ENCODE measurements at places on chromosomes 1 and 21. TPM values are rescaled to one million over a fixed set of nuclear protein-coding genes. Genes with fewer than 3 reads are reported as not detected.

TFF2 gene
- total RNA-seq, result not detected

DNA sequence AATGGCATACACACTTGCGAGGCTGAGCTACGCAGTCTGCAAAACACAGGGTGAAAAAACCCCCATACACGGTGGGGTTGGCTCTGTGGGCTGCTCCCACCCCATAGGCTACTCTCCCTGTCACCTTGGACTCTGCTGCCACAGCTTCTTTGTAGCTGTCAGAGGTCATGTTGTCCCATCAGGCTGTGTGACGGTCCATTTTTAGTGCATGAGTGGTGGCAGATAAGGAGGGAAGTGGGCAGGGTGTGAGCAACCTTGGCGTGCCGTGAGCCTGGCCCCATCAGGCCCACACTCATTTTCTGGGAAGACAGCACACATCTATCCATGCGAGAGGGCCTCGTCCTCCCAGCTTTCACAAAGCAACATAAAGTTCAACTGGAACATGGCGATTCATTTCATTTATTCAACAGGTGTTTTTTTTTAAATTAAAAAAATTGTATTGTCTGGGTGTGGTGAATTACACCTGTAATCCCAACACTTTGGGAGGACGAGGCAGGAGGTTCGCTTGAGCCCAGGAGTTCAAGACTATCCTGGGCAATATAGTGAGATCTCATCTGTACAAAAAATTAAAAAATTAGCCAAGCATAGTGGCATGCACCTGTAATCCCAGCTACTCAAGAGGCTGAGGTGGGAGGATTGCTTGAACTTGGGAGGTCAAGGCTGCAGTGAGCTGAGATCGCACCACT, 9.5 kb downstream of the GPR137B start:
- DNase-seq, result no peak

DNA sequence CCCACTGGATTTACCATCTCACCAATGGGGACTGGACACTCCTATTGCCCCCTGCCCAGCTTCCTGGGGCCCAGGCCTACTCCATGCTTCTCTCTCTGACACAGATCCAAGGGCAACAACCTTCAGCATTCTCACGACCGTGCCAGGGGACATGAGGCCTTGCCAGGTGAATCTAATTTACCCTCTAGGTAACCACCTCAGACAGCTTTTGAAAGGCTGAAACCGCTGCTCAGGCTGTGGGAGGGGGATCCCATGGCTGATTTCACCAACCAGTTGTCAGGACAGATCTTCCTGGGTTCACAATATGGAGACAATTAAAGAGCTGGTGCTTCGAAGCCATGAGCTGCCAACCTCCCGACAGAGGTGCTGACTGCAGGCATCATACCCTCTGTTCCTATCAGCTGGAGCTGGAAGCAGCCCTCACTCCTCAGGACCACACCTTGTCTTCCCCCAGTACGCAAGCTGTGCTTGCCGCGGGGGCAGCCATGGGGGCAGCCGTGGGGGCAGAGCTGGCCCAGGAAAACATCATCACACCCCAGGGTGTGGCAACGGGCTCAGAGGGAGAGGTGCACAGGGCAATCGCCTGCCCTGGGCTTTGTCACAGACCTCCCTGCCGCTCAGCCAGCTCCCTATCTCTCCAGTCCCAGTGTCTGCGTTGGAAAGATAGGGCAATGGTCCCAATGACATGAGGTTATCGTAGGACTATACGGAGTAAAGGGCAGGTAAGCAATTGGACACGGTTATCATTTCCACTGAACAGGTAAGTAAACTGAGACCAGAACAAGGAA, 120.2 kb downstream of the DMRTB1 start:
- peak; percentile 0 for DNase-seq

- no peak for DNase-seq
Observed at GRCh38 chr1:88979749-88980116, 12.7 kb downstream of the KYAT3 start.

DNA sequence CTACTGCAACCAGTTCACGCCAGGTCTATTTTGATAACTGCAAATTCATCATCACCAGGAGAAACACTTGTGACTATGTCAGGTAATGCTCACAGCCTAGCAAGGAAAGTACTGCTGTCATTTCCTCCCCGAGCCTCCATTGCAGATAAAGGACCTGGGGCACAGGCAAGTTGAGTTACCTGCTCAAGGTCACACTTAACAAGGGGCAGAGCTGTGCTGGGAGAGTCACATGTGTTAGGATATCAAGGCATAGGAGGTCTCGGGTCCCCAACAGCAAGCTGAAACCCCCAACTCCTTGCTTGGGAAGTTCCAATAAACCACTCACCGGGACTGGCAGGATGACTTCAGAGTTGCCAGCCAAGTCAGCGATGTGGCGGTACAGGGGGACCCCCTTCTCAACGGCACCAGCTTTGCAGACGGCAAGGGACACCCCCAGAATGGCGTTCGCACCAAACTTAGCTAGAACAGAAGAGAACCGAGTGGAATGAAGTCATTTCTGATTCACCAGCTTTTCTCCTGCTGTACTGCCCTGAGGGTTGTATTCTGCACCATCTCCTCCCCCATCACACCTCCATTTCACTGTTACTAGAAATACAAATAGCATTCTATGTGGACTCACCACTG, 11.6 kb downstream of the ENO1 start:
- DNase-seq, result peak; percentile 85

DNA sequence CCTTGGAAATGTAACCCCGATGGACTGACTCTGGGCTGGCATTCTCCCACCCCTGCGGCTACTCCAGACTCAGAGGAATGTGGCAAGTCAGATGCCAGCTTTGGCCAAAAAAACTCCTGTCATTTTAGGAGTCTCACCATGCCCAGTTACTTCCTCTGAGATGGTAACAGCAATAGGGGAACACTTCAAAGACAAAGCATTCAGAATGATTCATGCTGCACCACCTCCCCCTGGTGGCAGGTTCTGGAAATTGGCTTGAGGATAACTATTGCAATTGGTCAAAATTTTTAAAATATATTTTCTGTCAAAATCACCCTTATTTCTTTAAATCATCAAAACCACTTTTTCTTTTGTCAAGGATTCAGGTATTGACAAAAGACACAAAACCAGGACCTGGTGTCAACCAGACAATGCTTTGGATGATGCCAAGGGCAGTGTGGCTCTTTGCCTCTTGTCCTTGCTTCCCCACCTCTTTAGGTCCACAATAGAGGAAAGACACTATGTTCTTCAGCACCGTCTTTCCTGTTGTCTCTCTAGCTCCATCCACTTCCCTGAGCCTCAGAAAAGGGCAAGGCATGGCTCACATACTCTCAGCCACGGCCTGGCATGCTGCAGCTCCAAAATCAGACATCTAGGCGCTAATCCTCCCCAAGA, 9.9 kb upstream of the CDCA8 start:
- DNase-seq, result peak; percentile 87

CYP4A11 gene
- not detected for total RNA-seq

DNA sequence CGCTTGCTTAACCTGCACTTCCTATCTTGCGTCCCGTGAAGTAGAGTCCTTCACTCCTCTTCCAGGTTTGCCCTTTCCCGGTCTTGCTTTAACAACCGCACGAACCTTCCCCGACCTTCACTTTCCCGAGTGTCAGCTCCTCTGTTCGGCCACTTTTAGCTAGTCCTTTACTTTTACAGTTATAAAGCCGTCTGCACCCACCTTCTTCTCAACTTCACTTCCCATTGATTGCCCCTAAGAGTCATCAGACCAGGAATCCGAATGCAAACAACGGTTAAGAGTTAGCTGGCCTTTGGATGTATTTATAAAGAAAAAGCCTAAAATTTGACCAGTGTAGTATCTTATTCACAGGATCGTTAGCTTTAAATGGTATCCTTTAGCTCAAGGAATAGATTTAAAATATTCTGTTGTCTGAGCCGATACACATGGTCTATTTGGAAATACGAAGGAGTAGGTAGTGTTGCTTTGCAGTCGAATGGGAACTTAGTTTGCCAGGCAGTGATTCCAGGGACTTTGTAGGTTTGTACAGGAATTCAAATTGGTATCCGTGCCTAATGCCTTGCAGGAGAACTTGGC, 1.4 kb downstream of the PPP2R5A start:
- no peak for DNase-seq

ACOT7 gene
- 99.2 TPM for total RNA-seq

SPAG17 gene
- total RNA-seq, result not detected

OR2T29 gene
- not detected for total RNA-seq

RAB7B gene
- not detected for total RNA-seq

DNA sequence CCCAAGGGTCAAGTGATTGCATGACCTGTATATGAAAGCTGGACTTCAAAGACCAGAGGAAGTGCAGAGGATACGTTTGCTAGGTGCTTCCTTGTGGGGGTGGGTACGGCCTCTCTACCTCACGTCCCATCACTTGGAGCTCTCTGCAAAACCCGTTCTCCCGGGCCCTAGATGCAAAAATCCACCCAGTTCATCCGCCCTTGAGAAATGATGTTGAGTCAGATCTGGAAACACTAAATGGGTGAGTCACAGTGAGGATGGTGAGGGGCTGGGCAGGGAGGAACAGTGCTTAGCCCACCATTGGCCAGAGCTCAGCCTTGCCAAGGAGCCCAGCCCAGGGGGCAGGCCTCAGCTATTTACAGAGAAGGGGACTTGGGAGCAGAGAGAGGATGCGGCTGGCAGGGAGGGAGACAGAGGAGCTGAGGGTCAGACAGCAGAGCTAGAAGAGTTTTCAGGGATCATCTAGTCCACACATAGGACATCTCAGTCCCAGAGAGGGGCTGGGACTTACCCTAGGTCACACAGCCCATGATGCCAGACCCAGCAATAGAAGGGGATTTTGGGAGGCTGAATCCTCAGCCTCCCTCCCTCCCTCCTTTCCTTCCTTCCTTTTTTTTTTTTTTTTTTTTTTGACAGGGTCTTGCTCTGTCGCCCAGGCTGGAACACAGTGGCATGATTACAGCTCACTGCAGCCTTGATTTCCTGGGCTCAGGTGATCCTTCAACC, 14.6 kb downstream of the ARHGEF10L start:
- no peak for DNase-seq
